ENCODE measurements at places on chromosomes 2 and 18.

- no peak for DNase-seq
Observed at GRCh38 chr2:235901243-235901642, 266.9 kb downstream of the GBX2 start.

GRCh38 chr2:165640247-165640929 lies 153.7 kb downstream of the GALNT3 start:
- no peak for DNase-seq

- DNase-seq: no peak
Observed at GRCh38 chr2:35067420-35067819, 1288.2 kb upstream of the CRIM1 start.

DNA sequence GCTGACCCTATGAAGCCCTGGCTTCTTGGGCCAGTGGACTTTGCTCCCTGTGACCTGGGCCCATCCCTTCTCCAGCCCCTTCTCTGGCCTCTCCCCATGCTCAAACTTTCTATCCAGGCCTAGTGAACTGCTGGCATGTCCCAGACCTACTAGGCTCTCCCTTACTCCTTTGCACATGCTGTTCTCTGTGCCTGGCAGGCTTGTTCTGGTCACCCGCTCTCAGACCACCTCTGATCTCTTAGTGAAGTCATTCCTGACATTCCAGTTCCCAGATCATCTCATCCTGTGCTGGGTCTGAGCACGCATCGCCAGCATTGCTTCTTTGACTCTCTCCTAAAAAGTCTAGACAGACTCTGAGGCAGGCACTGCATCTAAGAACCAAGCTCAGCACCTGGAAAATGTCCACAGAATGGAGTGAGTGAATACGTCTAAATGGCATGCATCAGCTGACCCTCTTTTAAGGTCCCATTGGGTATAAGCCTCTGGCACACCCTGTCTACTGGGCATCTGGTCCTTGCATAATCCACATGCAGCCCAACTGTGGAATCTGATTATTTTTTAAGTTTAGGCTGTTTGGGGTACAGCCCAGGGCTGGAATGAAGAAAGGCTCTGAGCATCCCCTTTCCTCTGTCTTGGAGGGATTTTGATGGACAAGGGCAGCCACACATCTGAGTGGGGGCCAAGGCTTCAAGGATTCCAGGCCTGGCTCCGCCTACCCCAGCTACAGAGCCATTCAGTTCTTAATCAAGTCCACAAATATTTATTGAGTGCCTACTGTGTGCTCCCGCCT lies 130.6 kb upstream of the HAAO start:
- DNase-seq: no peak

- no peak for DNase-seq
Observed at GRCh38 chr18:49725809-49726674, 87.3 kb downstream of the ACAA2 start.

DNA sequence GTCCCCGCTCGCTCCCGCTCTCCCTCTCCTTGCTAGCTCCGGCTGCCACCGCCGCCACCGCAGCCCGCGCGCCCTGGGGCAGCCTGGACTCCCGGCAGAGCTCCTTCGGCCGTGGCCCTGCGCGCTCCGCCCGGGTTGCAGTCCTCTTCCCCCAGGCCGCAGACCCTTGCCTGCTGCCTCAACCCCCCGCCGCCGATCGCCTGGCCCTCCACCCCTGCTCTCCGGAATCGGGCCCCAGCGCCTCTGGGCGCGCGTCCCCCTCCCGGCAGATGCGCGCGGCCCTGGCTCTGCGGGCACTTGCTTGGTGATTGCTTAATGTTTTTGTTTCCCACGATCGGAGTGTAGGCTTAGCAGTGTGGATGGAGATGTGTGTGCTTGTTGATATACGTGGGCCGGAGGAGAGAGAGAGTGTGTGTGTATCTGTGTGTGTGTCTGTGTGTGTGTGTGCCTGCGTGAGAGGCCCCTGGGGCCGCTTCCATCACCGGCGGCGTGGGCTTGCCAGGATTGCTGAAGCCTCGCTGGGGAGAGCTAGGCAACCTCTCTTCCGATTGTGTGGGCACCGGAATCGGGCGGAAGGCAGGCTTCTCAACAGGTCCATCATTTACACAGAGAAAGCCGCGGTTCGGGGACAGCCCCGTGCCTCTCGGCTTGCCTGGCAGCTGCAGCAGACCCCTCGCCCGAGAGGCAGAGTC lies 877 bp downstream of the INHBB start:
- DNase-seq: no peak

All from stimulated activated CD4-positive, alpha-beta T cell treated with anti-CD3 and anti-CD28 coated beads, TNF-alpha, amount 100 ng/mL, for 1 hour (primary cell).